Right ventricle myocardium inferior (tissue), 1 donor: ENCODE measurements at places on chromosomes 1 and 21. TPM values are rescaled to one million over a fixed set of nuclear protein-coding genes. Genes with fewer than 3 reads are reported as not detected.

- DNase-seq: no peak
Observed at GRCh38 chr1:56473582-56474270, 105.6 kb downstream of the PLPP3 start.

GRCh38 chr1:121522061-121522759, 337.4 kb downstream of the SRGAP2C start:
- DNase-seq: no peak

- DNase-seq: no peak
Observed at GRCh38 chr1:211576717-211577116, 2.2 kb downstream of the SLC30A1 start.

Gene KCNT2
- total RNA-seq: 0.81 TPM

Gene U2AF1
- total RNA-seq: 13.8 TPM

Gene PRKAB2
- total RNA-seq: 42.0 TPM

- no peak for DNase-seq
Observed at GRCh38 chr1:182244451-182244850, 147.1 kb downstream of the GLUL start.

GRCh38 chr21:29501451-29501850, 202.7 kb downstream of the BACH1 start:
- DNase-seq: no peak

GRCh38 chr1:103516693-103517092, 8.8 kb upstream of the RNPC3 start:
- DNase-seq: no peak

Gene EFNA4
- 2.1 TPM for total RNA-seq

Gene AUNIP
- not detected for total RNA-seq

GRCh38 chr1:156659661-156659987, 17.6 kb downstream of the NES start:
- DNase-seq: no peak

DNA sequence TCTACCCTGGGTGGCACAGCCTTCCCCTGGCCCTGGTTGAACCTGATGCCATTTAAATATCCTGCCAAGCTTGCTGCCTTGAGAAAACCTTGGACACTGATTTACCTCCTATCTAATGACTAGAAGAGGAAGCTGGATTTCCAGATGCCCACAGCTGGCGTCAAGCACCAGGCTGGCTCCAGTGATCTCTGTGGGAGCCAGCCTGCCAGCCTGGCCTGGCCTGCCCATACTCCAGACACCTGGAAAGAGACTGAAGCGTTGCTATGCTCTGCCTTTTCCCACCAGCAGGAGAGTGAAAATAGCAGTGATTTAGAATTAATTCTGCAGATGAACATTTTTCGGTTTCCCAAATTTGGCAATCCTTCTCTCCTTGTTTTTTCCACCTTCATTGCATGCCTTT, 11.5 kb upstream of the EIF4G3 start:
- DNase-seq: no peak

DNA sequence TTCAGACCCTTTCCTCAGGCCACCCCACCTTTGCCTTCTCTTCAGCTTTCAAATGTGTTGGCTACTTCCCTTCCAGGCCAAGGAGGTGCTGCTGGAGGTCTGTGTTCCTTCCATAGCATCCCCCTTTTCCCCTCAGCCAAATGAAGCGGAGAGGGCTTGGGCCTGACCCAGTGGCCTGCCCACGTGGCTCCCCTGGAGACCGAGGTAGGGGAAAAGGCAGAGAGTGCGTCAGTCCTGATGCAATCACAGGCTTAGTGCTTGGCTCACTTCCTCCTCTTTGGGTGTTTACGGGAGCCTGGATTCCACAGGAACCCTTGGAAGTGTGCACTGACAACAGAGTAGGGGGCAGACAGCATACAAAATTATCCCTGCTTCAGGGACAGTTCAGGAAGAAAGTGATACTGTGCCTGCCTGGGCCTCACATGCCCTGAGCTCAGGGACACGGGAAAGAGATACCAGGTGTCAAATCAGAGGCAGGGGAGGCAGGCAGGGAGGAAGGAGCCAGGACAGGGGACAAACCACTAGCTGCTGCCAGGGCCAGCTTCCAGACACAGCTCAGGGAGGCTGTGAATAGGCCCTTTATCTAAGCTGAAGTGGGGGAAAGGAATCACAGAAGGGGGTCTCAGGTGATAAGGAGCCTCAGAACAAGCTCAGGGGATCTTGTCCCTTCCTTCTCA, 16.6 kb upstream of the PTP4A2 start:
- DNase-seq: peak; percentile 92

- DNase-seq: no peak
Observed at GRCh38 chr1:217989510-217989909, 295.6 kb upstream of the RRP15 start.

Gene LAD1
- total RNA-seq: 2.4 TPM

Gene DCDC2B
- total RNA-seq: not detected

GRCh38 chr1:51295926-51296325, 34.4 kb downstream of the TTC39A start:
- DNase-seq: no peak

Gene SPRR2A
- total RNA-seq: not detected

- DNase-seq: no peak
Observed at GRCh38 chr1:33410091-33410701, 20.7 kb downstream of the PHC2 start.

DNA sequence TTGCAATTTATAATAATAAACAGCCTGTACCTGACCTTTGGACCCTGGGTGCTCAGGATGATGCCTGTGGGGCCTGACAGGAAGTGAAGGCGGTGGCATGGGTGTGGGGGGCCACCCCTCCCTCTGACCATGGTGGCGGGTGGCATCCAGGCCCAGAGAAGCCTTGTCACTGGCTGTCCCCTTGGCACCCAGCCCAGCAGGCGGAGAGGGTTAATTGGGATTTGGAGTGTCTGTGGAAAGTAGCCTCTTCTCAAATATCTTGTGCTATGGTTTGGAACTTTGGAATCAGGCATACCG, 20.5 kb downstream of the SOX13 start:
- no peak for DNase-seq

DNA sequence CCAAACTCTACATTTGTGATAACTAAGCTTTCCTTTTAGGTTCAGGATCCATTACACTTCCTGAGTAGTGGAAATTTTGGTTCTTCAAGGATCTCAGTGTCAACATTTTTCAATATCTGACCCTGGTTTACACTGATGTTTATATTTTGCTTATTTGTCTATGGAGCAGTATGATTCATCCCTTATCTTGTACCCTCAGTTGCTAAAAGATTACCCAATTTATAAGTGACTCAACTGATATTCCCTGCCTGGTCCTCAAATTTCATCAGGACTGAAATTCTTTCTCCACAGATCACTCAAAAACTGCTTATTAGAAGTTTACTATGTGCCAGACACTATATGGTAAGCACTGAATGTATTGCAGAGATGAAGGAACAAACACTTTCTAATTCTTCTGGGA, 139.1 kb upstream of the CHRM3 start:
- no peak for DNase-seq

DNA sequence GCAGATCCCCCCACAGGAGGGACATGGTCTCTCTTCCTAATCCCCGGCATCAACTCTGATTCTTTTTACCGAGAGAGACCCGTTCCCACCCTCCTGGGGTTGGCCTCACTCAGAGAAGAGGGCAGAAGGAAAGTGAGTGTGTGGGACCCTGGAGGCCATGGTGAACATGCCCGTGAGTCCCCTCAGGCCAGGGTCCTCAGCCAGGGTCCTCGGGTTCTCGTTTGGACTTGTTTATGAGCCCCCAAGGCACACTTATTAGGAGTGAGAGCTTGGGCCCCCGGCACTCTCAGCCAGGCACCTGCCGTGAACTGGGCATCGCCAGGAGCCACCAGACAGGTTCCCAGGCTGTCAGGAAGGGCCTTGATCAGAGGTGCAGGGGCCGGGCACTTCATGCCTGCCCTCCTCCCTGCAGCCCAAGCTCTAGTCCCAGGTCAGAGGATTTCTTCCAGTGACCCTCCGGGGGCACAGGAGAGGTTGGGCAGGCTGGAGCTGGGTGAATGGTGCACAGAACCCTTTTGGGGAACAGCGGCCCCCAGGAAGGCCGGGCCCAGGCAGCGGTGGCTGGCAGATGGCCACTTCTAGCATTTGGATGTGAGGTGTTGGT, 122.6 kb downstream of the CRYAA start:
- DNase-seq: peak; percentile 25

DNA sequence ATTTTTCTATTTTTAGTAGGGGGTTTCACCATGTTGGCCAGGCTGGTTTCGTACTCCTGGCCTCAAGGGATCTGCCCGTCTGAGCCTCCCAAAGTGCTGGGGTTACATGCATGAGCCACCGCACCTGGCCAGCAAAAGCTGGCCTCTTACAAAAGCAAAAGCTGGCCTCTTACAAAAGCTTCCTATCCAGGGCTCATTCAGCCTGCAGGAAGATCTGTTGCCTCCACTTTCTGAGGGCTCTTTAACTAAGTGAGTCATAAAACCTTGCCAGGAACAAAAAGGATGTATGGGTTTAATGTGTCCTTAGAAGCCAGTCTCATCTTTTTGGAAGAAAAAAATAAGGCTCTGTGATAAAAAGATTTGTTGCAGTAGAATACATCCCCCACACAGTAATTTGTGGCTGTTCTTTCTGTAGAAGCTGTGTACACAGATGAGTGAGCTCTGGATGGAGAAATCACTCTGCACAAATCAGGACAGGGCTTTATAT, 15.0 kb downstream of the HTR1D start:
- no peak for DNase-seq

GRCh38 chr1:233614743-233615521, 1.0 kb downstream of the KCNK1 start:
- no peak for DNase-seq

DNA sequence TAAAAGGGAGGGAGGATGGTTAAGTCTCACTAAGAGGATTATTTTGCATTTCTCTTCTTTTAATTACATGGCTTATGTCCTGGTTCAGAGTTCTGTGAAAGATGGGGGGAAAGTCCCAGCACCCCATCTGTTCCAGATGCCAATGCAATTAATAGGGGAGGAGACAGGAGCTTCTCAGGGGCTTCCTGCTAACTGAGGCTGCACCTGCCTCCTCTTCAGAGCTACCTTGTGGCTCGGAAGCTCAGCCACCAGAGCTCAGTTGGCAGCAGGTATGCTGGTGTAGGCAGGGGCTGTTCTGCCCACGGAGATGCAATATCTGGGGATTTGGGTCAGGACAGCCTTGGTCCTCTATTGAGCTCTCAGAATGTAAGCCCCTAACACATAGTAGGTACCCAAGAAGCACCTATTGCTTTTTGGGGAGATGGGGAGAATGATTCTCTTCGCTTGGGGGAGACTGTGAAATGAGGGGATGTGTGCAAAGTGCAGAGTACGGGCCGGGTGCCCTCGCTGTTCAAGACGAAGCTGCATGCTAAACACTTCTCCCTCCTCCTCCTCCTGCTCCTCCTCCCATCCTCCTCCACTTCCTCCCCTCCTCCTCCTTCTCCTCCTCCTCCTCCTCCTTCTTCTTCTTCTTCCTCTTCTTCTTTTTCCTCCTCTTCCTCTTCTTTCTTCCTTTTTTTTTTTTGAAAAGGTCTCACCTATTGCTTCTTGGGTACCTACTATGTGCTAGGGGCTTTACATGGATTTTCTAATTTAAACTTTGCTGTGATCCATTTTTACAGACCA, 279.0 kb downstream of the PTPRU start:
- DNase-seq: no peak

Gene F13B
- total RNA-seq: not detected

GRCh38 chr1:204726478-204726877, 40.9 kb upstream of the LRRN2 start:
- DNase-seq: no peak

DNA sequence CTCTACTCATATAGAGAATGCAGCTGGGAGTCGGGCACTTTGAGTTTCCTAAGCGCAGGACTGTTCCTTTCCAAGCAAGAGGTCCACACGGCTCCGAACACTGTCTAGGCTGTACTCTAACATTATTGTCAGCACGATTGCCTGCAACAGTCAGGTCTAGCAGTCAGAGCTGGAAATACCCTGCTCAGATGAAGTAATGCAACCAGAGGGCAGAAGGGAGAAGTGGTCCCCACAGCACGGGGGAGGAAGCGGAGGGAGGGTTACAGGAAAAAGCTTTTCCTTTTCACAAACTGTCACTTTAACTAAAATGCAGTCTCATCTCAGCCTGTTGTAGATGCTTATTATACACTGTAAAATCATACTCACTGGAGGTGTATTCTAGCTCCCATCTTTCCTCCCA, 98.9 kb upstream of the SLC44A3 start:
- DNase-seq: no peak

- no peak for DNase-seq
Observed at GRCh38 chr1:150476754-150477153, 10.5 kb upstream of the TARS2 start.

Gene TFF3
- 3.4 TPM for total RNA-seq

Gene NBPF4
- not detected for total RNA-seq

- DNase-seq: no peak
Observed at GRCh38 chr1:98737835-98738234, 76.3 kb downstream of the SNX7 start.

Gene ADAM30
- not detected for total RNA-seq

DNA sequence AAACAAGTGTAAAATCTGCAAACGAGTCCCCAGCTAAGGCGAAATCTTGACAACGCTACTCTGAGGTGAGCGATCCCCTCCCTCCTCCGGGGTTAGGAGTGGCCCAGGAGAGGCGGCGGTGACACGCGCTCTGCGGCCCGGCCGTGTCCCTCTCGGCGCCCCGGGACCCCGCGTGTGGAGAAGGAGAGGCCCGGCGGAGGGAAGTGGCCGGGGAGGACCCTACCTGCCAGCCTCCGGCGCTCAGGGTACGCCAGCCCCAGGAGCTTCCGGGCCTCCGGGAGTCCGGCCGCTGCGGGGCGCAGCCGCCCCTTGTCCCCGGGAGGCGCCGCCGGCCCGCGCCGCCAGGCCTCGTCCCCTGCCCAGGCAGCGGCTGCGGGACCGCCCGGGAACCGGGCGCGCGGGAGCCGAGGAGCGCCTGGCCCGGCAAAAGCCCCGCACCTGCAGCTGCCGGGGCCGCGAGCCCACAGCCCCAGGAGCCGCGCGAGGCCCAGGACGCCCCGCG, 543 bp downstream of the ABCB10 start:
- peak; percentile 82 for DNase-seq

DNA sequence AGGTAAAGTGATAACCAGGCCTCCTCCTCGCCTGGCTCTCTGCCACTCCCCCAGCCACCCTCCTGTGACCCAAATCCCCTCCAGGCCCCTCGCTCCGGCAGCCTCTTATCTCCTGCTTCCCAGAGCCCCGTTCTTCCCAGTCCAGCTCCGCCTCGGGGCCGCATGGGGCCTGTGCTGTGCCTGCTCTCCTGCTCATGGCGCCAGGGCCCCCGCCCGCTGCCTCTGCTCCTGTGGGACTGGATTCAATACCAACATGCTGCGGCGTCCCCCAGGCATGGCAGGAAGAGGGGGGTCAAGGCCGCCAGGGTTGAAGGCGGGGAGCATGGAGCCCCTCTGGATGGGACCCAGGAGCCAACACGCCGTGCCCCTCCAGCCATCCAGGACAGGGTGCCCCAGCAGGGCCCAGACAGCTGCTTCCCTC, 213.0 kb upstream of the VAMP3 start:
- DNase-seq: peak; percentile 62
